Spleen (tissue), 13 donors: ENCODE measurements at places on chromosomes 5 and 9. TPM values are rescaled to one million over a fixed set of nuclear protein-coding genes. Genes with fewer than 3 reads are reported as not detected.

The LCN12 gene
- total RNA-seq = 36.5 TPM

The GABRB2 gene
- total RNA-seq = 19.7 TPM

- peak overlapping the region; percentile 79 for H3K4me3 ChIP-seq
- peak overlapping the region; percentile 90 for H3K27ac ChIP-seq
- peaks cover 30% of the 10 kb centered on the region for H3K4me1 ChIP-seq
- H3K36me3 ChIP-seq = no peaks in the 10 kb centered on the region
- H3K27me3 ChIP-seq = no peaks in the 10 kb centered on the region
- no peak for DNase-seq
Measured at GRCh38 chr5:108726446-108727235, 21.1 kb upstream of the FER start.

GRCh38 chr9:16656432-16657169 is 213.9 kb downstream of the BNC2 start:
- no peak for DNase-seq
- H3K4me1 ChIP-seq = no peaks in the 10 kb centered on the region
- H3K4me3 ChIP-seq = no peak overlapping the region

DNA sequence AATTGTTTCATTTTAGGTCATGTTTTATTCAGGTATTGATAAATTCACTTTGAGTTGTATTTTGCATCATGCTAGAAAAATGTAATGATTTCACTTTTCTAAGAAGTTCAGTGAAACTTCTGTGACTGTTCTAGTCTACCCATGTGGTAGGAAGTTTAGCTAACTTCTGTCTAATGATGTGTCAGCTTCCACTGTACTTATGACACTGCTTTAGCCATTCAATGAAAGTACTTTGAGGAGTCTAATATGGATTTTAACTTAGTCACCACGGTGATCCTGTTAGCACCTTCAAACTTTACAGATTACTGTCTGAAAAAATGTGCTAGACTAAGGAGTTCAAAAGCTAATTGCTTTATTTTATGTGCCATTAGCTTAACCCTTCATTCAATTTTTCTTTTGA is 1510.5 kb upstream of the CDH9 start:
- H3K27me3 ChIP-seq = no peaks in the 10 kb centered on the region
- no peak overlapping the region for H3K4me3 ChIP-seq
- no peaks in the 10 kb centered on the region for H3K36me3 ChIP-seq
- no peaks in the 10 kb centered on the region for H3K4me1 ChIP-seq
- DNase-seq = no peak

DNA sequence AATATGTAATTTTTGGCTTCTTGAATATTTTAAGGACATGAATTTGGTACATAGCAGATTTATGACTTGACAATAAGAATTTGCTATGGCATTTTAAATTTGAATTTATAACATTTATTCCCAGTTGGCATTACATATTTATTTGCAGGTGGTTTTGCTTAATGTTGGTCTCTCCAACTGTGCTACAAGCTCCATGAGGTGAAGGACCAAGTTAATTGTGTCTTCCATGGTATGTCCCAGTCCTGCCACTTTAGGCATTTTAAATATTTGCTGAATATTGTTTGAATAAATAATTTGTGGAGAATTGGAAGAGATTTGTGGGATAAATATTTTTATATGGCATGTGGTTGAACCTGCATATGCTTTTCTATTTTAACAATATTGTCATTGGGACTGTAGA is 253.4 kb upstream of the RIOK2 start:
- H3K4me3 ChIP-seq = no peak overlapping the region
- no peaks in the 10 kb centered on the region for H3K27me3 ChIP-seq
- H3K36me3 ChIP-seq = no peaks in the 10 kb centered on the region
- no peaks in the 10 kb centered on the region for H3K4me1 ChIP-seq

GRCh38 chr5:169201597-169201996 is 99.3 kb downstream of the SLIT3 start:
- H3K27ac ChIP-seq = no peak overlapping the region
- DNase-seq = no peak
- no peaks in the 10 kb centered on the region for H3K27me3 ChIP-seq
- H3K36me3 ChIP-seq = no peaks in the 10 kb centered on the region
- H3K4me1 ChIP-seq = no peaks in the 10 kb centered on the region
- H3K4me3 ChIP-seq = no peak overlapping the region

GRCh38 chr5:16981700-16982099 is 45.6 kb upstream of the MYO10 start:
- H3K36me3 ChIP-seq = no peaks in the 10 kb centered on the region
- H3K4me1 ChIP-seq = peaks cover 4% of the 10 kb centered on the region
- no peak overlapping the region for H3K27ac ChIP-seq
- H3K4me3 ChIP-seq = no peak overlapping the region
- no peaks in the 10 kb centered on the region for H3K27me3 ChIP-seq

- H3K27ac ChIP-seq = no peak overlapping the region
- DNase-seq = no peak
- H3K36me3 ChIP-seq = no peaks in the 10 kb centered on the region
- no peak overlapping the region for H3K4me3 ChIP-seq
Measured at GRCh38 chr5:178440181-178440580, 150.0 kb downstream of the COL23A1 start.
